ENCODE measurements at places on chromosomes 3 and 15. TPM values are rescaled to one million over a fixed set of nuclear protein-coding genes. Genes with fewer than 3 reads are reported as not detected.

DNA sequence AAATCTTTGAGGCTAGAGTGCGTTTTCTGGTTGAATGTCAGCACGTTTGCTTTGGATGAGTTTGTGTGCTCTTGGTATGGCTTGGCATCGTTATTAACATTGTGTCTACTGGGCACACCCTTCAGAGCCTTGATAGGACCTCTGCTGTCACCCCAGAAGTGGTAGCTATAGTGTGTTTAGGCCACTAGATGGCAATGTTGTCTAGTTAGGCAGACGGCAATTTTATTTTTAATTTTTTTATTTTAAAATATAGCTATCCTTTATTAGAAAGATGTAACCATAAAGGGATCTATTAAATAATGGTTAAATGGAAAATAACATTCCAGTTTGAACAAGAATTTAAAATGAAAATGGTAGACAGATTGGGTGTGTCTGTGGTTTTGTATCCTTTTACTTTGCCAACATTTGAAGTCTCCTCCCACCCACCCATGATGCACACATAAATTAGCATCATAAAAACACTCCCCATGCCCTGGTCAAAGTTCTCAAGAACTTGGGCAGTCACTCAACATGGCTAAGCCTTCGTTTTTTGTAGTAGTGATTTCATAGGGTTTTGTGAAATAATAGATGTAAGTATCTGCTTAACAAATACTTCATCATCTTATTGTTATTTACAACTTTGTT, 200.7 kb downstream of the KCNH8 start:
- no peak for DNase-seq

GRCh38 chr3:156107504-156107903, 12.9 kb upstream of the KCNAB1 start:
- DNase-seq: no peak

FETUB gene
- total RNA-seq: not detected

FMN1 gene
- total RNA-seq: 4.8 TPM

GNB4 gene
- 77.6 TPM for total RNA-seq

- no peak for DNase-seq
These were observed 26.5 kb downstream of the GXYLT2 start for GRCh38 chr3:72914383-72914782.

GRCh38 chr3:16900779-16901440, 16.2 kb downstream of the PLCL2 start:
- DNase-seq: no peak

NR2E3 gene
- total RNA-seq: not detected

GRCh38 chr15:69825941-69826818, 271.5 kb downstream of the TLE3 start:
- no peak for DNase-seq

DNA sequence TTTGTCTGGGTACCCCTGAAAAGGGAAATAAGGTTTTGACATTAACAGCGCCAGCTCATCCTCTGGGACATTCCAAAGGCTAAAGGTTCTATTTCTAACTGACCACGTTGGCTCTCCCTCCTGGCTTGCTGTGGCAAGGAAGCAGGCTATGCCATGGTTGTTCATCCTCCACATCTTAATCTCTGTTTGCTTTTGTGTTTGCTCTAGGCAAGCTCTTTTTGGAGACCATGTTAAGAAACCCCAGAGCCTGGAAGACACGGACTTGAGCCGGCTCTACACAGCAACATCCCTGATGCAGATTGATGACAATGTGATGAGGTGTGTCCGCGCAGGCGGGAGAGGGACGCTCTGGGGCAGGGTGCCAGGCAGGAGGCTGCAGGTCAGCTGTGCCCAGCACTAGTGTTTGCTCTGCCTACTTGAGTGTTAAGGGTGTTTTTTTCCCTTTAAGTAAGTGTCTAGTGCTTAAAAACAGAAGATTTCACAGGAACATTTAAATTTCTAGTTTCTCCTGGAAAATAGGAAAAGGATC, 33.3 kb downstream of the RLBP1 start:
- DNase-seq: no peak

GRCh38 chr3:155785662-155786295, 20.3 kb downstream of the C3orf33 start:
- no peak for DNase-seq

EPHB1 gene
- 1.6 TPM for total RNA-seq

SLC9C1 gene
- not detected for total RNA-seq

GRCh38 chr3:42672515-42672914, 12.8 kb upstream of the KLHL40 start:
- DNase-seq: no peak

SSR3 gene
- 395 TPM for total RNA-seq

- DNase-seq: no peak
These were observed 15.7 kb downstream of the SUSD5 start for GRCh38 chr3:33202711-33203457.

SNTN gene
- total RNA-seq: not detected

- DNase-seq: no peak
These were observed 144.2 kb downstream of the ANO10 start for GRCh38 chr3:43477600-43477999.

GRCh38 chr3:108223928-108224327, 1.7 kb upstream of the IFT57 start:
- DNase-seq: no peak

HIGD2B gene
- not detected for total RNA-seq

DNA sequence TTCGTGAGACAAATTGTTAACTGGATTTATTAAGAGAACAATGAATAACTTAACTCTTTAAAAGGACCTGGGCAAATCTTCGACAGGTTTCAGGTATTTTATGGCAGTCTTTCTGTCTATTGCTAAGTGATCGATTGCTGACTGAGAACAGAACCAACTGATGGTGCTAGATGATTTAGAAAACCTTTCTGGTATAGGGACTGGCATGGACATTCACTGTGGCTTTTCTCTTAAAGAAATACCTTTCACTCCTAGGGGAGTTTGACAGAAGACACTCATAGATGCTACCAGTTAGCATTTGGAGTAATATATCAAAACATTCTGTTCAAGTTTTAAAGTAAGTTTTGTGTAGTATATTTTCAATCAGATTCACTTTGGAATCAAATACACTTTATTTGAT, 654 bp downstream of the PPARG start:
- no peak for DNase-seq

DNA sequence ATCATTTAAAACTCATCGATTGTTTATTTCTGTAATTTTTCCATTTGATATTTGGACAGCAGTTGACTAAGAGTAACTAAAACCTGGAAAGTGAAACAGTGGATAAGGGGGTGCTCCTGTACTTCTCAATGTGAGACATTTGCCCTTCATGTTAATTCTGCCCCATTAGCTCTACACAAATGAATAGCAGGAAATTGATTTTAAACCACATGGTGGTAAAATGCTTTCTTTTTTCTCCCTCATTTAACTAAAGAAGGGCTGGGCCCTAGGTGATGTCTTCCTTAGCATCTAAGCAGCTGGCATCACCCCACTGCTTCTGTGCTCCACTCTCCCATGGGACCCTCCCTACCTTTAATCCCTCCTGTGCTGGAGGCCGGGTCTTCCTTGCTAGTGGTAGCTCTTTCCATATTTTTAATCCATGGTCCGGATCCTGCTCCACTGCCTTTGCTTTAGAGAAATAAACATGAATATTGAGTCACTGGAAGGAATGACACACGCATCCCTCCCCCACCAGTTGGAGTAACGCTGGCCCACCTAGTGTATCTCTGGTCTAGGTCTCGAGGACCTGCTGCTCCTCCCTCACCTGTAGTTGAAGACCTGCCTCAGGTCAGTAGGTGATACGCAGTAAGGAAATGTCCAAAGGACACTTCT, 30.2 kb upstream of the LAMP3 start:
- no peak for DNase-seq

NPTN gene
- 252 TPM for total RNA-seq
